ENCODE measurements at places on chromosomes 13 and 19. TPM values are rescaled to one million over a fixed set of nuclear protein-coding genes. Genes with fewer than 3 reads are reported as not detected.

- no peaks in the 10 kb centered on the region for H3K36me3 ChIP-seq
- H3K27ac ChIP-seq = no peak overlapping the region
- H3K27me3 ChIP-seq = no peaks in the 10 kb centered on the region
- H3K4me1 ChIP-seq = no peaks in the 10 kb centered on the region
Measured at GRCh38 chr13:24202215-24202614, 41.7 kb downstream of the SPATA13 start.

RPS19 gene
- 1,651 TPM for total RNA-seq

DNA sequence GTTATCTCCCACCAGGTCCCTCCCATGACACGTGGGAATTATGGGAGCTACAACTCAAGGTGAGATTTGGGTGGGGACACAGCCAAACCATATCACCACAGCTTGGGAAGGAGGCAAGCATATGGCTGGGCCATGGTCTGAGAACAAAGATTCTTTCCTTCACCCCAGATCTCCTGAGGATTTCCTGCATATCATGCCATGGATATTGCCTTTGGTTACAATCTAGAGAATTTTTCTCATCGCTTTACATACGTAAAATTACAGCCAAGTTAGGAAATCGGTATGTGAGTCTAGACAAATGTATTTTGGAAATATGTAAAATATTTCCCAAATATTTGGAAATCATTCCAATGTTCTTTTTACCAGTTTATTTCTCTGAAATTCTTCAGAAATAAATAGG, 398.3 kb downstream of the RFC3 start:
- DNase-seq = peak; percentile 44
- H3K4me3 ChIP-seq = no peak overlapping the region
- H3K36me3 ChIP-seq = no peaks in the 10 kb centered on the region
- no peaks in the 10 kb centered on the region for H3K27me3 ChIP-seq
- no peak overlapping the region for H3K27ac ChIP-seq
- H3K4me1 ChIP-seq = no peaks in the 10 kb centered on the region

OR4F17 gene
- not detected for total RNA-seq

DNA sequence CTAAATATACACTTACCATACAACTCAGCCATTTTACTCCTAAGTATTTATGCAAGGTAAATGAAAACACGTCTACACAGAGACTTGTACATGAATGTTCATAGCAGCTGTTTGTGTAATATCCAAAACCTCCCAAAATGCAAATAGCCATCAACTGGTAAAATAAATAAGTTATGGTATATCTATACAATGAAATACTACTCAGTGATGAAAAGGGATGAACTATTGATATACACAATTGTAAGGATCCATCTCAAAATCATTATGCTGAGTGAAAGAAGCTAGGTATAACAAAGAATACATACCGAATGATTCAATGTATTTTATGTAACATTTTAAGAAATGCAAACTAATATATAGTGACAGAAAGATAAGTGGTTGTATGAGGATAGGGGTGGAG, 149.8 kb upstream of the TNFSF11 start:
- no peaks in the 10 kb centered on the region for H3K27me3 ChIP-seq
- no peak overlapping the region for H3K27ac ChIP-seq
- H3K4me3 ChIP-seq = no peak overlapping the region
- H3K4me1 ChIP-seq = no peaks in the 10 kb centered on the region
- H3K36me3 ChIP-seq = no peaks in the 10 kb centered on the region
- no peak for DNase-seq

ZNF324B gene
- total RNA-seq = 19.0 TPM

CNN1 gene
- 520 TPM for total RNA-seq

DNA sequence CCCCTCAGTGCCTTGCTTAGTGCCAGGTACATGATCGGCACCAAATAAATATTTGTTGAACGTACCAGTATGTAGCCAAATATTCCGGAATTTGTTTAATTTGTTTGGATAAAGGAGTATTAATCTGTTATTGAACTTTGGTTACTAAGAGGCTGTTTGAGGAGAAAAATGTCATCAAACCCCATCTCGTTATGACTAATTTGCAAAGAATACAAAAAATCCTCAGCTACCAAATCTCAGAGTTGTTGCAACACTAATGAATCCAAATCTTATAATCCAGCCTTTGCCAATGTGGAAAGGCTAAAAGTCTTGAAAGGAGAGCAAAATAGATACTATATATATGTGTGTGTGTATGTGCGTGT, 79.5 kb downstream of the KLF5 start:
- DNase-seq = no peak
- H3K36me3 ChIP-seq = no peaks in the 10 kb centered on the region
- H3K4me3 ChIP-seq = no peak overlapping the region
- no peak overlapping the region for H3K27ac ChIP-seq
- H3K4me1 ChIP-seq = peaks cover 15% of the 10 kb centered on the region
- H3K27me3 ChIP-seq = no peaks in the 10 kb centered on the region

DNA sequence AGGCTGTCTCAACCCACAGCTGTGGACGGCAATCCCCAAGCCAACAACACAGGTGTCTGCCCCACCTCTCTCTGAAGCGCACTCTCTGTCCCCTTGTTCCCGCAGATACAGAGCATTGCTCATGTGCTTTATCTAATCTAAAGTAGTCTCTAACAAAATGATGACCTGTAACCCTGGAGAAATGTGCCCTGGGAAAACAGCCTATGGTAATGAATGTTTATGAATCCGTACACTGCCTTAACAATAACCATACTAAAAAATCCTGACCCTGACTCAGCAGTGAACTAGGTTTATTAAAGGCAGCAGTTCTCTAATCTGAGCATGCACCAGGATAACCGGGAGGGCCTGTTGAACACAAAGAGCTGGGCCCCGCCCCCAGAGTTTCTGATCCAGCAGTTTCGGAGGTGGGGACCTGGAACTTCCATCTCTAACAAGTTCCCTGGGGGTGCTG, 50.7 kb upstream of the SLC15A1 start:
- no peaks in the 10 kb centered on the region for H3K27me3 ChIP-seq
- no peaks in the 10 kb centered on the region for H3K4me1 ChIP-seq
- no peak for DNase-seq
- H3K4me3 ChIP-seq = no peak overlapping the region

GRCh38 chr19:6066661-6067646, 43.3 kb downstream of the RFX2 start:
- H3K4me1 ChIP-seq = no peaks in the 10 kb centered on the region
- H3K27ac ChIP-seq = no peak overlapping the region
- no peak overlapping the region for H3K4me3 ChIP-seq
- DNase-seq = peak; percentile 97
- no peaks in the 10 kb centered on the region for H3K27me3 ChIP-seq

DNA sequence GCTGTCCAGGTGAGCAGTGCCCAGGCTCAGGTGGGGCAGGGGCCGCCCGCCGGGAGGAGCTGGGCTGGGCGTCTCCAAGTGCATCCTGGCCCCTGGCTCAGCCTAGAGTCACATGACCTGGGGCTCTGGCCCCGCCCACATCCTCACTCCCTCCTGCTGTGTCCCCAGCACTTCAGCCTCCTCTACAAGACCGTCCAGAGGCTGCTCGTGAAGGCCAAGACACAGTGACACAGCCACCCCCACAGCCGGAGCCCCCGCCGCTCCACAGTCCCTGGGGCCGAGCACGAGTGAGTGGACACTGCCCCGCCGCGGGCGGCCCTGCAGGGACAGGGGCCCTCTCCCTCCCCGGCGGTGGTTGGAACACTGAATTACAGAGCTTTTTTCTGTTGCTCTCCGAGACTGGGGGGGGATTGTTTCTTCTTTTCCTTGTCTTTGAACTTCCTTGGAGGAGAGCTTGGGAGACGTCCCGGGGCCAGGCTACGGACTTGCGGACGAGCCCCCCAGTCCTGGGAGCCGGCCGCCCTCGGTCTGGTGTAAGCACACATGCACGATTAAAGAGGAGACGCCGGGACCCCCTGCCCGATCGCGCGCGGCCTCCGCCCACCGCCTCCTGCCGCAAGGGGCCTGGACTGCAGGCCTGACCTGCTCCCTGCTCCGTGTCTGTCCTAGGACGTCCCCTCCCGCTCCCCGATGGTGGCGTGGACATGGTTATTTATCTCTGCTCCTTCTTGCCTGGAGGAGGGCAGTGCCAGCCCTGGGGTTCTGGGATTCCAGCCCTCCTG, 16.8 kb upstream of the CELF5 start:
- no peak for DNase-seq
- H3K36me3 ChIP-seq = peaks cover 4% of the 10 kb centered on the region
- no peaks in the 10 kb centered on the region for H3K4me1 ChIP-seq
- no peak overlapping the region for H3K4me3 ChIP-seq

PCDH17 gene
- total RNA-seq = 9.6 TPM

DNA sequence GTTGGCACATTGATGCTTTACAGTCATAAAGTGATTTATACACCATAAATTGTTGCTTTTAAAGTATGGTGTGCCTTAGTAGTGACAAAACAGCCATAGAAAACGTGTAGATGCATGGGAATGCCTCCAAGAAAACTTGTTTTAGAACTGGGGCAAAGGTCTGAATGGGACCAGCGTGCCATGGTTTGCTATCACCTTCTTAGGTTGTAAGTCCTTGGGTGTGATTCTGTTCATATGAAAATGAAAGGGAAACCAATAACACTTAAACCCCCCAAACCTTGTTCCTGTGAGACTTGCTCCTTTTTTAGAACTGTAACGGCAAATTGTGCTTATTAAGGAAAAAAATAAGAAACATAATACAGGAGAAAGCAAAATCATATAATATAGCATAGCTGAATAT, 603.3 kb upstream of the SLITRK6 start:
- no peak overlapping the region for H3K4me3 ChIP-seq
- H3K4me1 ChIP-seq = no peaks in the 10 kb centered on the region
- no peak for DNase-seq
- no peaks in the 10 kb centered on the region for H3K36me3 ChIP-seq

DNA sequence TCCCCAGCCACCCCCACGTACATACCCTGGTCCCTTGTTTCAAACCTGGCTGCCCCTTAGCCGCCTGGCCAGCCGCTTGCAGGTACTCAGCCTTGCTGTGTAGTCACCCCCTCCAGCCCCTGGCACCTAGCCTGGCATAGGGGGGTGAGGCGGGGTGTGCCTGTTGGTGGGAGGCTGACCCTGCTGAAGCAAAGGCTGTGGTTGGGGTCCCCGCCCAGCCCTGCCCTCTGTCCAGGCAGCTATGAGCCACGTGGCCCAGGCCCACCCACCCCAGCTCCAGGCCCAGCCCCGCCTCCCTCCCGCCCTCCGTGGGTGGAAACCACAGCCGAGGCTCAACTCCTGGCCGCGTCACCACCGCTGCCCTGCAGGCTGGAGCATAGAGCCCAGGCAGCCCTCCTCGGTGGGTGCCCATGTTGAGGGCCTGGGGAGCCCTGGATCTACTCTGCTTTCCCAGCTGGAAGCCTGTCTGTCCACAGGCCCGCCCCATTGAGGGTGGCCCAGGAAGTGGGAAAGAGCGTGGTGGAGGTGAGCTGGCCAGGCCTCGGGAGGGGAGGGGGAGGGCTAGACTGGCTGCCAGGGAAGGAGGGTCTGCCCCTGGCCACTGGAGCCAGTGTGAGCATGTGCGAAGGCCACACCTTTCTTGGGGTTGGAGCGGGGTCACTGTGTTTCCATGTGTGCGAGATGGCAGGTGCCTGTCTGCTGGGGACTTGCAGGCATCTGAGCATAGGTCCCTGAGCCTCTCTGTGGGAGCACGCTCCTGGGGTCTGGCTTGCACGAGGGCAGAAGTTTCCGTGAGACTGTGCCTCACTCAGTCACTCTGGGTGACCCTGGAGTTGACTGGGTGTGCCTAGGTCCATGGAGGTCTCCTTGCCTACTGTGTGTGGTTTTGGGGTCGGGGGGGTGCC, 31.0 kb downstream of the PAK4 start:
- H3K27ac ChIP-seq = peak overlapping the region; percentile 68
- no peak overlapping the region for H3K4me3 ChIP-seq
- no peaks in the 10 kb centered on the region for H3K36me3 ChIP-seq
- no peak for DNase-seq
- peaks cover 17% of the 10 kb centered on the region for H3K4me1 ChIP-seq

C19orf33 gene
- 0.77 TPM for total RNA-seq

- H3K27me3 ChIP-seq = no peaks in the 10 kb centered on the region
- no peak overlapping the region for H3K4me3 ChIP-seq
- no peak for DNase-seq
- H3K4me1 ChIP-seq = no peaks in the 10 kb centered on the region
Measured at GRCh38 chr13:114024603-114025404, 50.9 kb upstream of the C13orf46 start.

ZNF726 gene
- 4.0 TPM for total RNA-seq

GRCh38 chr13:28610996-28611395, 47.9 kb upstream of the POMP start:
- H3K27me3 ChIP-seq = no peaks in the 10 kb centered on the region
- DNase-seq = no peak
- no peaks in the 10 kb centered on the region for H3K4me1 ChIP-seq
- H3K4me3 ChIP-seq = no peak overlapping the region
- H3K36me3 ChIP-seq = no peaks in the 10 kb centered on the region

- H3K4me3 ChIP-seq = no peak overlapping the region
- no peak for DNase-seq
- H3K27me3 ChIP-seq = no peaks in the 10 kb centered on the region
Measured at GRCh38 chr19:15622991-15623390, 8.0 kb downstream of the CYP4F8 start.

DNA sequence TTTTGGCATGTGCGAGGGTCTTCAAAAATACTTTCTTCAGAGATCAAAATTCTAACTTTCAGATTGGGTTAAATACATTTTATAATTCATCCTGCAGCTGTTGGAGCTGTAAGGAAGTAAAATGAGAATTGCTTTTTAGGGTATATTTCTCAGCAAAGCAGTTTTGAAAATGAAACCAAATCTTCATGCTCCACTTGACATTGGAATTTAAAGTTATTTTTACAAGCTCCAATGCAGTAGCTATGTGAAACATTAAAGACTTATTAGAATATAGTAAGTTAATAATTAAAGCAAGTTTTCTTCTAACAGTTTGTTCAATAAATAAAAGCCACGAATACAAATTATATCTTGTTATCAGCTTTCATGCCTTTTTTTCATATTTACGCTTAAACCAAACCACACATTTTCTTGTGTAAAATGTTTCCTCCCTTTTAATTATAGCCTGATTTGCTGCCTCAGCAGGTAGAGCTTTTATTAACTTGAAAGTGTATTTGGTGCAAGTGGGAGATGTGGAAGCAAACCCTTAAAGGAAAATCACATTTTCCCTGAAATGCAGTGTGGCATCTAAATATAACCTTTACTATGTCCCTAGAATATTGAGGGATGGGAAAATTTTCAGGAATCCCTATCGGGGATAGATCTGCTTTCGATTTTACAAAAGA, 12.4 kb upstream of the MICU2 start:
- no peak for DNase-seq
- peaks cover 17% of the 10 kb centered on the region for H3K4me1 ChIP-seq
- no peak overlapping the region for H3K27ac ChIP-seq
- H3K4me3 ChIP-seq = no peak overlapping the region
- H3K36me3 ChIP-seq = no peaks in the 10 kb centered on the region

LRRC63 gene
- 0.81 TPM for total RNA-seq

All from cardiac muscle cell (in vitro differentiated cells and primary cell).